Anterior cingulate cortex (tissue), 58 donors: ENCODE measurements at places on chromosomes 3 and 15.
A peak's percentile ranks its signal among the peaks of the same experiment; 100 is the strongest.

DNA sequence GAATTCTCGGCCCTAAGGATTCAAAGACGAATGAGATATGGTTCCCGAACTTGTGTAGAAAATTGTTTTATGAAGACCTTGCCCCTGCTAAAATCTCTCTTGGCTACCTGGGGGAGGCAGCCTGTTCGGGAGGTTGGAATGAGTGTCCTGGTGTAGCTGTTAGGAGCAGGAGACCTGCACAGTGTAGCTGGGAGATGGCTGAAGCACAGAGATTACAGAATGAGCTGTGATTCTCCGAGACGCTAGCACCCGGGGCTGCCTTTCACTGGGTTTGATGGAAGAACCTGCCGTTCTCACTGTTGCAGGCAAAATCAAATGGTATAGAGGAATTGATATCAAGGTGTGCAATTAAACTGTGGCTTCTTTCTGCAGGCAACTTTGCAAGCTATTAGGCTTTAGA is 68.0 kb downstream of the TRAK1 start:
- no peak for DNase-seq

- DNase-seq, result no peak
These were observed 46.0 kb upstream of the FURIN start for GRCh38 chr15:90822204-90822955.

GRCh38 chr3:18890449-18890848 is 257.9 kb upstream of the KCNH8 start:
- DNase-seq, result no peak

DNA sequence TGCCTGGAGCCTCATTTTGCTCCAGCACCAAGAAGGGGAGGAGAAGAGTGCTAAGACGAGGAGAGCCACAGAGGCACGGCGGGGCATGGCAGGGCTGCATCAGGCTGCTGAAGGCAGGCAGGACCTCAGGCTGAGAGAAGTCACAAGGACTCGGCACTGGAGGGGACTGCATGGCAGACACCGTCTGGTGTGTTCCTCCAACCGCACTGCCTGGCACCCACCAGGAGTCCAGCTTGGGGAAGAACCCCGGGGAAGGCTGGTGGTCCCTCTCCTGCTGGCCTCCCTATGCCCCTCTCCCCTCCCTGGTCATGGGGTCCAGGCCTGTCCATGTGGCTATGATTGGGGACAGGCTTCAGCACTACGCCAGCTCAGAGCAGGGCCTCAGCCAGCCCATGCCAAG is 153.2 kb upstream of the MEF2A start:
- DNase-seq, result no peak

- DNase-seq, result no peak
These were observed 506.9 kb downstream of the NR2F2 start for GRCh38 chr15:96837241-96837970.

DNA sequence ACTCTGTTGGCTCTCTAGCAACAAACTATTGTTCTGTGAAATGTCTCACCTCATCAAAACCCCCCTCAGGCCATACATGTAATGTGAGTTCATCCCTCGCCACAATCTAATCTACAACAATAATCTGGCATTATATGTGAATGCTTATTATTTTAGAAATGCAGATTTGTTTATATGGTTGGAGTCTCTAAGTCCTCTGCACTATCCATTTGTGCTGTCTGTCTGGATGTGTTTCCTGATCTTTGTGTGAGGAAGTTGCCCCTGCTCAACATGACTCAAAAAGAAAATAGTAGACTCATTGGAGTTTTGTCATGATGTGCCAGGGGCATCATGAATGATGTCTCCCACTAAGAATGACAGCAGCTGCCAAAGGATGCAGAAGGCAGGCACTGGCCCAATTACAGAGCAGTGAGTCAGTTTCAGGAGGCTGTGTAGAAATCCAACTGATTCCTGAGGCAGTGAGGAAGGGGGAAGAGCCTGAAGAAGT is 161.6 kb upstream of the PDZRN3 start:
- DNase-seq, result peak; percentile 28
